Activated T-helper 1 cell treated with anti-CD3 and anti-CD28 coated beads, Interleukin-12 subunit alpha, Interleukin-12 subunit beta, Interleukin-2, Interleukin-4 antibody, amounts not matched to agents 30 ng/mL and 10 ng/mL and 1 ng/mL, durations not matched to agents 14 hours and 24 hours and 36 hours (primary cell): ENCODE measurements at places on chromosomes 5 and 9. TPM values are rescaled to one million over a fixed set of nuclear protein-coding genes. Genes with fewer than 3 reads are reported as not detected.

GRCh38 chr9:95103281-95103771 is 214.2 kb downstream of the FANCC start:
- no peak overlapping the region for H3K27ac ChIP-seq
- no peaks in the 10 kb centered on the region for H3K27me3 ChIP-seq
- no peak for DNase-seq
- H3K4me3 ChIP-seq, result no peak overlapping the region

GRCh38 chr5:150600616-150601490 is 39.6 kb upstream of the SYNPO start:
- no peak overlapping the region for H3K27ac ChIP-seq
- no peaks in the 10 kb centered on the region for H3K4me1 ChIP-seq
- DNase-seq, result no peak
- H3K4me3 ChIP-seq, result no peak overlapping the region
- no peaks in the 10 kb centered on the region for H3K36me3 ChIP-seq
- no peaks in the 10 kb centered on the region for H3K27me3 ChIP-seq

GRCh38 chr9:126925876-126926275 is 11.3 kb downstream of the RALGPS1 start:
- H3K27ac ChIP-seq, result no peak overlapping the region
- H3K4me3 ChIP-seq, result no peak overlapping the region
- no peak for DNase-seq
- peaks cover 7% of the 10 kb centered on the region for H3K27me3 ChIP-seq
- no peaks in the 10 kb centered on the region for H3K4me1 ChIP-seq

Gene GLDC
- total RNA-seq, result 1.4 and 1.8 TPM in 2 replicates
